ENCODE measurements at places on chromosomes 12 and 14. TPM values are rescaled to one million over a fixed set of nuclear protein-coding genes. Genes with fewer than 3 reads are reported as not detected.

Gene ESPL1
- 80.1 TPM for total RNA-seq

GRCh38 chr12:46831335-46832129, 5.7 kb upstream of the SLC38A4 start:
- ATAC-seq, result no peak

DNA sequence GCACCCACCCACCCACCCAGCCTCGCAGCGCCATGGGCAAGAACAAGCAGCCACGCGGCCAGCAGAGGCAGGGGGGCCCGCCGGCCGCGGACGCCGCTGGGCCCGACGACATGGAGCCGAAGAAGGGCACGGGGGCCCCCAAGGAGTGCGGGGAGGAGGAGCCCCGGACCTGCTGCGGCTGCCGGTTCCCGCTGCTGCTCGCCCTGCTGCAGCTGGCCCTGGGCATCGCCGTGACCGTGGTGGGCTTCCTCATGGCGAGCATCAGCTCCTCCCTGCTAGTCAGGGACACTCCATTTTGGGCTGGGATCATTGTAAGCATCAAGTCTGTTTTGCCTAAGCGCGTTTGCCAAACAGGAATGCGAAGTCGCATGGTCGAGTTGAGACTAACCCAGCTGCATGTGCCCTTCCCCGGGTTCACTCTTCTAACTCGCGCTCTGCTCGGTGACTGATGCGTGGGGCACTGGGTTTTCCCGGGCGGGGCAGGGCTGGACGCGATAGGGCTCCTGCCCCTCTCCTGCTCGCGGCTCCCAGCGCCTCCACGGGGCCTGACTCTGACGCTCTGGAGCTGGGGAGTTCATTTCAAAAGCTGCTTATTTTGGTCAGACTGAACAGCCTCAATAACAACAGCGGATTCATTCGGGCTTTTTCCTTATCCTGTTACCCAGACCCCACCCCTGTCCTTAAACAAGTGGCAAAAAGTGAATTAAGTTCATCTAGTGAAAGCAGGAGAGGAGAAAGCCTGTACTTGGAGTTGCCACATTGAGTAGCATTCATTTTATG, 458 bp downstream of the SSPN start:
- ATAC-seq, result peak; percentile 26

Gene CLEC2D
- total RNA-seq, result 146 TPM

DNA sequence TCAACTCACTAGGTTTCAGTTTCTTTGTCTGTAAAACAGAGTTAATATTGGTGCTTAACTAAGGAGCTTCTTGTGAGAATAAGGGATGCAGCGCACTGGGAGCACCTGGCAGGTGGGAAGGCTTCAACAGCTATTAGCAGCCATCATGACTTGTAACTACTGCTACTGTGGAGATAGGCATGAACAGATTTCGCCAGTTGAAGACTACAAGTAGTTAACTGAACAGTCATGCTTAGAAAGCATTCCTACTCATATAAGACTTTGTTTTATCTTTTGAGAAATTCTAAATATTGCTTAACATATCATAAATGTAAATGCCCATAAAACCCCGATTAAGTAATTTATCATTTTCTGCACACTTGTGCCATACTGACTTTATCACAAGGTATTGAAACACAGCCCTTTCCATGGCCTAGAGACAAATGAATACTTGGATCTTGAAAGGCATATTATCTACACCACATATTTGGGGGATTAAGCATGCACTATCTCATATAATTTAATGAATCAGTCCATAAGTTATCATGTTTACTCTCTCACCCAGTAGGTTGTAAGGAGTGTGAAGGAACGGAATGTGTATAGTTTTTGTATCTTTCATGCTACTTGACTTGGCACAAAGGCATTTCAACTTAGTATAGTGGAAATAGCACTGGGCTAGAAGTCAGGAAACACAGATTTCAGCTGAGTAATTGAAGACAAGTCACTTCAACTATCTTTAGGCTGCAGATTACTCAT, 16.1 kb downstream of the NTN4 start:
- ATAC-seq, result no peak

- no peak for ATAC-seq
These were observed 14.6 kb downstream of the PCNX4 start for GRCh38 chr14:60106339-60106738.

- no peak for ATAC-seq
These were observed 7.8 kb upstream of the EML1 start for GRCh38 chr14:99785426-99785825.

DNA sequence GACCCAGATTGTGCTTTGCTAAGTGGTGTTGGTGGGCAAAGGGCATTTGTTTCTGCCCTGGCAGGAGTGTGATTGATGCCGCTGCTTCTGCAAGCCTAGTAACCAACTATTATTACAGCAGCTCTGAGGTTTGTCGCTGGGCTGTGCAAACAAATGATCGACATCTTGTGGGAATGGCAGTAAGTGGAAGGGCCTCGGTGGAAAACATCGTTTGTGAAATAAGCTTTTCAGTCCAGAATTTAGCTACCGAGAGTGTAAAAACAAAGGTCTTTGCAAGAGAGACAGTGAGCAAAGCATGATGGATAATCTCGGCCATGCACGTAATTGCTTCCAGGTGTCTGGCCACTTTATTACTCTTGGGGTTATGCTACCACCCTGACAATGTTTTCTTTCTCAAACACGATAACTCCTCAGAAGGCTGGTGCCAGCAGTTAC, 397.7 kb upstream of the PRICKLE1 start:
- no peak for ATAC-seq

Gene LPAR5
- 4.5 TPM for total RNA-seq

DNA sequence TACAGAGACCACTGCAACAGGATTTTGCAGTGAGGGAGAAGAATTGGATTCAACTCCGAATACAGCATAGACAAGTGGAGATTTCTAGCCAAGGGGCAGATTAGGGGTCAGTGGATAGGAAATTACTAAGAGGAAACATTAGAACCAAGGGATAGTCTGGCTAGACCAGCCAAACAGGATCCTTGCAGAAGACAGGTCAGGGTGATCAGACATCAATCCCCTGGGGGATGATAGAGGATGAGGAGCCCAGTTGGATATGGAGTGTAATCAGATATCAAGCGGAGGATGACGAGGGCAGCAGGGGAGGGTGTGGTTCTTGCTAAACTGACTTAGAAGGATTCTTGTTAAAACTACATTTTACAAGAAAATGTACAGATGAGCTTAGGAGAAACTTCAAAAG, 424.4 kb downstream of the DAD1 start:
- ATAC-seq, result no peak

GRCh38 chr14:23413681-23414080, 5.6 kb upstream of the MYH6 start:
- no peak for ATAC-seq

Gene VRTN
- total RNA-seq, result not detected

GRCh38 chr12:22287776-22288621, 46.5 kb downstream of the ST8SIA1 start:
- peak; percentile 87 for ATAC-seq

GRCh38 chr14:51666826-51667225, 15.1 kb downstream of the FRMD6 start:
- ATAC-seq, result no peak

DNA sequence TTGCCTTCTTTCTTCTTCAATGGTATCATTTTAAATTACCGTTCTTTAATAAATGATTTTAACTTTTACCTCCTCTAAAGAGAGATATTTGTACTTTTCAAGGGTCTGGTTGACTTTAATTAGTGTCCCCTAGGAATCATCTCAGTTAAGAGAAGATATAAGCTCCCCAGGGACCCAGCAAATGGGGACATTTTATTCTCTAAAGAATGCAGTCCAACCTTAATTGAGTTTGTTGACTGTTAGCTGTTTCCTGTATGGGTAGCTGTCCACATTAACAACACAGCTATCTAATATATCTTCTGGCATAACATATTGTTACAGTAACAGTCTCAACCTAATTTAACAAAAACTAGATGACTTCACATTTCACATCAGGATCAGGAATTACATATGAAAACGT, 241.6 kb upstream of the NPAS3 start:
- ATAC-seq, result no peak

- ATAC-seq, result no peak
These were observed 36.7 kb downstream of the TRMT5 start for GRCh38 chr14:60944204-60944603.

- no peak for ATAC-seq
These were observed 1042.2 kb downstream of the BCL11B start for GRCh38 chr14:98229656-98230366.

- ATAC-seq, result no peak
These were observed 41.9 kb downstream of the PELI2 start for GRCh38 chr14:56160088-56160487.

GRCh38 chr12:68620519-68621471, 10.1 kb downstream of the RAP1B start:
- ATAC-seq, result no peak

Gene CLEC2A
- total RNA-seq, result not detected

- ATAC-seq, result no peak
These were observed 13.9 kb downstream of the TMEM119 start for GRCh38 chr12:108583991-108584390.

- no peak for ATAC-seq
These were observed 7.0 kb downstream of the SERPINA1 start for GRCh38 chr14:94381149-94382030.

- ATAC-seq, result no peak
These were observed 40.4 kb upstream of the GTF2A1 start for GRCh38 chr14:81261176-81261575.

GRCh38 chr12:6724409-6724797, 557 bp downstream of the COPS7A start:
- peak; percentile 41 for ATAC-seq

DNA sequence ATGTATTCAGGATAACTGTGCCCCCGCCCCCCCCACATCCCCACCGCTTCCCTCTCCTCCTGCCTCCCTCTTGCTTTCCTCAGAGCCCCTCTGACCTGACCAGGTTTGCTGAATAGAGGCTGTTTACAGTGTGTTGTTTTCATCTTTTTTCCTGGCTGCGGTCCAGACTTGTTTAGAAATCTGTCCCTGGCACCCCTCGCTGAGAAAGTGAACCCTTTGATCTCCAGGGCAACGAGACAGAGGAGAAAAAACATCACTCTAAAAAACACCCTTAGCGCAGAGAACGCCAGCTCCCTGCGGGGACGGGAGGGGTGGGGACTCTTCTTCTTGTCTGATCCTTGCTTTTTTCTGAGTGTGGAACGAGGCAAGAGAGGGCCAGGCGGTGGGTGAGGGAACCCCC, 22.5 kb downstream of the SDS start:
- ATAC-seq, result no peak

Data from activated T-helper 17 cell treated with anti-CD3 and anti-CD28 coated beads, Interleukin-2, amount 50 U/mL, for 72 hours (primary cell).